GM13977 (cell line): ENCODE measurements at places on chromosomes 3 and 15.
A peak's percentile ranks its signal among the peaks of the same experiment; 100 is the strongest.

DNA sequence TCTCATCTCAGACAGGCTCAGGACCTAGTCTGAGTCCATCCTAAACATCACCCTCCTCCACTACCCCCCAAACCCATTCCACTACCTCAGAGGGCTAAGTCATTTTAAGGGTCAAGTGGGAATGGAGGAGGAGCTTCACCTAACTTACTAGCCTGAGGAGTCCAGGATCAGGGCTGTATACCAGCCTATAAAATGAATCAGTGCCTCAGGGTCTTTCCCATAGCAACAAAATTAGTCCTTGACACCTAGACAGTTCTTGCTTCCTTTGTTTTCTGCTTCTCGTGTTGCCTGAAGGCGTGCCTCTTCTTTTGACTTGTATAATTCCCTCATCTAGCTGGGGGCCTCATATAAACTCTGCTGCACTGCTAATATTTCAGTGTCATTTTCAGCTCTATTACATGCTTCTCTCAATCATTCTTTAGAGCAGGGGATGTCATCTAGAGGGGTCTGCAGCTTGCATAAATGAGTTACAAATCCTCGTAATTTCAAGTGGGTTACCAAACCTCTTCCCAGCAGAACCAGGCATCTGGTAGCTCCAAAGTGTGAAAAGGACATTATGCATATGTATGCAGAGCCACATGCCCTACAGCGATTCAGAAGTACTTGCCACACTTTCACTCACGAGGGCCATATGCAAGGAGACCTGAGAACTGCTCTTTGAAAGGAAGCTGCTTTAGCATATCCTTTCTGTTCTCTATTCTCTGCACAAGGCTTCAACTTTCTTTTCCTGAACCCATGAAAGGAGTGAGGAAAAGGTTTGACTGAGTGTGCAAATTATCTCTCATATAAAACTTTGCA, 311.7 kb upstream of the SEMA6D start:
- DNase-seq, result no peak

- peak; percentile 78 for DNase-seq
These were observed 1.6 kb downstream of the TSC22D2 start for GRCh38 chr3:150409512-150410310.

DNA sequence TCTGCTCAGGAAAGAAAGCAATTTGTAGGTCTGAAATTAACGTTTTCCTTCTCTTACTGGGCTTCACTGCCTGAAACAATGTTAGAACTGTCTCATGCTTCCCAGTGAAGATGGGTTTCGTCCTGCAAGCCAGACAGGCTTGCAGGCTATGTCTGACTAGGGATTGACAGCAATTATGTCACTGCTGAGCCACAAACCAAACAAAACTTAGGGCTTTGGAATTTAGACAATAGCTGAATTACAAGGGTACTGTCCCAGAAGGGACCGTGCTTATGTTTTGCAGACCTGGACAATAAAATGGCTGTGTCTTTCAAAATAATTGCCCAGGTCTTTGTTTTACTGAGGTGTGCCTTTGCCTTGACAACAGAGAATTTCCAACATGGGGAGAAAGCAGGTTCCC, 46.3 kb upstream of the CCDC80 start:
- DNase-seq, result no peak

- no peak for DNase-seq
These were observed 716.8 kb downstream of the NSUN3 start for GRCh38 chr3:94779699-94780098.

- DNase-seq, result no peak
These were observed 107.2 kb upstream of the GBE1 start for GRCh38 chr3:81868597-81868996.

GRCh38 chr3:24374801-24375200, 119.8 kb downstream of the THRB start:
- no peak for DNase-seq

GRCh38 chr3:193317682-193318300, 60.8 kb downstream of the ATP13A5 start:
- DNase-seq, result no peak

DNA sequence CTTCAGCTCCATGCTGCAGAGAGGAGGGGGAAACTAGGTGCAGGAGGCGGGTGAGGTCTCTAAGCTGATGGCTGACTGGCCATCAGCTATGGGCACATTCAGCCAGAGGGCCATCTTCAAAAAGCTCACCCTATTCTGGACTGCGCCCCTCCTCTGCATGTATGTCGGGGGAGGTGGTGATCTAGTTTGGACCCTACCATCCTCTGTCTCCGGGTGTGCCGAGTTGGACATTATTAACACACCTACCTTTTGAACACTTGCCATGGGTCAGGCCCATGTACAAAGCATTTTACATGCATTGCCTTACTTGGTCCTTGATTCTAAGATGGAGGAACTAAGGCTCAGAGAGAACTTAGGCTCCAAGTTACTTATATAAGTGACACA, 1.4 kb downstream of the NISCH start:
- no peak for DNase-seq

GRCh38 chr3:79555655-79556054, 212.1 kb downstream of the ROBO1 start:
- DNase-seq, result no peak

DNA sequence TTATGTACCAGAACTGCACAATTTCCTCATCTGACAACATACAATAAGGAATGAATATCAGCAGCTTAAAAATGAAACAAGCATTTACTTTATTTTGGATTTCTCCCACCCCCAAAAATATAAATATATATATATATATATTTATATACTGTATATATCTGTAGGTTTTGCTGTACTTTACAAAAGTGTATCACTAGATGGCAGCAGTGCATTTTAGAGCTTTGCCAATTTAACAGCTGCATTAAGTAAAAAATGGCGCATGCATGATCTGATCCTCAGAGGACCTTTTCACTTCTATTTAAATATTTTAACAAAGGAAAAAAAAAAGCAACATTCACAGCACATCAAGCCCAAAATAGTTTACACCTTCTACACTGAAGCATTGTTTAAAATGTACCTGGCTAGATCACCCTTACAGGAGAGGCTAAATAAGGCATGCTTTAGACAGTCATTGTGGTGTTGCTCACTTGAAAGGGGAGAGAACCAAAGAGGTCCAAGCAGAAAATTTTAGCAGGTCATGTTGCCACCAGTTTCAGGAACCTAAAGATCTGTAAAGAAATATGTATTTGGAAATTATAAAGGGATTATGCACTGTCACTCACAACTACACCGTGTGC, 72.6 kb downstream of the NPTN start:
- peak; percentile 27 for DNase-seq

DNA sequence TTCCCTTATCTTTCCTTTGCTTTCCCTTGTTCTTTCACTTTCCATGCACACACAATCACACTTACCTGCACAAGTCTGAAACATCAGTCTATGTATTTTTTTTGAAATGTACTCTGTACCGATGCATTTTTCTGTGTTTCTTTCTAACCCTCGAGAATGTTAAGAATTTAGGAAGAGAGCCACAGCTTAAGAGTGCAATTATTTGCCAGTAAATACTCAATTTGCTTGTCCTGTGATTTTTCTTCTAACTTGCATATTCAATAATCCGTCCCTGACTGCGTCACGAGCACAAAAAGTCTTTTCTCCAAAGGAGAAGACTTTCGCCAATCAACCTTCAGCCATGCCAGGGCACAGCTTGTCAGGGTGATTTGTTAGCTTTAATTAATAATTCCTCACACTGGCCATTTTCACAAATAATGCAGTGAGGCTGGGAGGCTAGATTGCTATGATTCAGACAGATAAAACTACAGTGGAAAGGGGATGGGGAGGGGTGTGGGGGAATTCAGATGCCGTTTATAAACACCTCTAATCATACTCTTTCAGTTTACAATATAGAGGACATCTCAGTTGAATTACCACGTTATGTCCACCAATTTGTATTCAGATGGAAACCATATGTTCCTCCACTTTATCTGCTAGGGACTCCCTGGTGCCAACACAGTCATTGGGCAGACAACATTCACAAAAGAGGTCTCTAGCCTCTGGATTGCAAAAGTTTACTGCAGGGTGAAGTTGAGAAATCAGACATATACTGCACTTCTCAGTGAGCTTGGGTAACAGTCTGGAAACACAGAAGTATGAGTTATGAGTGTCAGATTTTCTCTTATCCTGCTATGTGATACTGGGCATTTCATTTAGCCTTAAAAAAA, 388.0 kb downstream of the ZBTB20 start:
- no peak for DNase-seq

DNA sequence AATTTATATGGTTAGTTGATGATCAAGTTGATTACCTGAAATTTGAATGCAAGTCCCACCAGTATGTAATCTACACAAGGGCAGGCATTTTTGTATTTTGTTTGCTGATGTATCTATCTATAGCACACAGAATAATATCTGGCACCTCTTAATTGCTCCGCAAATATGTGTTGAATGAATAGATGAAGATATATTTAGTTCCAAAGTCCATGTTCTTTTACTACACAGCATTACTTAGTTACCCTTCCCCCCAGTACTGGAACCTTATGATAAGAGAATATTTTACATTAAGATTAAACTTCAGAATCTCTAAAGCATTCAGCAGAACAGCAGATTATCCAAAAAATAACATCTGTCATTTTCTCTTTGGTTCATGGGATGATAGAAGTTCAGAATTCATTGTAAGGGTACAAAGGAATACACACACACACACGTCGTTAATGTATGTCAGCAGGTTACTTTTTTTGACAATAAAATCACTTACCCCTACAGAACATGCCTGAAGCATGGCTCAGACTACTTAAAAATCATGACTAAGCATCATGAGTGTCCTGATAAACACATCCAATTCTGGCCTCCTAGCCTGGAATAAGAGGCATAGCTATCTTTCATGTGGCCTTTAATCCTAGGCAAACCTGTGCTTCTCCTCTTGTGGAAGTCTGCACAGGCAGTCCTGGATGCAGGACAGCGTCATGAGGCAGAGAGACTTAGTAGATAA, 148.9 kb upstream of the TBC1D5 start:
- no peak for DNase-seq

- no peak for DNase-seq
These were observed 3.9 kb downstream of the MST1R start for GRCh38 chr3:49899815-49900214.

- no peak for DNase-seq
These were observed 318.9 kb upstream of the IL12A start for GRCh38 chr3:159669766-159670165.

DNA sequence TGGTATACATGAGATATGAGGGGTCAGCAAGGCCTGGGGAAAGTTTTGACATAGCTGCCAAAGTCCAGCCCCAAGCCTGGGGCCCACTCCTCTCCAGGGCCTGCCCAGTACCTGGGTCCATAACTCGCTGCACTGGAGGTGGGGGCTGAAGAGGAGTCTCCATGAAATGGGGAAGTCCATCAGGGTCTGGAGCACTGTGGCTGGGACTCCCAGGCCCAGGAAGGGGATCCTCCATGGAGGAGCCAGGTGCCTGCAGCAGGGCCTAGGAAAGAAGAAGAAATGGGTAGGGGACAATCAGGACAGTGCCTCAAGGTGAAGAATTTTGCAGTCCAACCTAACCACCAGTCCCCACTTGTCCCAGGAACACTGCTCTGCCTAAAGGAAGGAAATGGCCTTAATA, 8.2 kb downstream of the GORASP1 start:
- DNase-seq, result no peak

DNA sequence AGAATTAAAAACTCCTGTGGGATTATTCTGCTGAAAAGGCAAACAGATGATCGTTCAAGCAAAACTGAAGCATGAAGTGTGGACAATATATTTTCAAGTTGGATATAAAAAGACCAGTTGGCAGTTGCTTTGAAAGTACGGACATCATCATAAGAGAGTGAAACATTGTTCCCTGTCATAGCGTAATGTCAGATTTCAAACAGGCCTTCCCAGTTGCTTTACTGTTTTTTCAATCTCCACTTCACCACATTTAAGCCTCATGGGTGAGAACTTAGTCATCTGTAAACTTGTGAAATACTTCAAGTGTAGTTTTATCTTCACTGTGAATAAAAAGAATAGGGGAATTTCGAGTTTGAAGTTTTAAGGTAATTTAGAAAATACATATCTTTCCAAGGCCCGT, 435.1 kb upstream of the CNTN3 start:
- no peak for DNase-seq

GRCh38 chr3:118755253-118755801, 279.3 kb downstream of the IGSF11 start:
- DNase-seq, result no peak

DNA sequence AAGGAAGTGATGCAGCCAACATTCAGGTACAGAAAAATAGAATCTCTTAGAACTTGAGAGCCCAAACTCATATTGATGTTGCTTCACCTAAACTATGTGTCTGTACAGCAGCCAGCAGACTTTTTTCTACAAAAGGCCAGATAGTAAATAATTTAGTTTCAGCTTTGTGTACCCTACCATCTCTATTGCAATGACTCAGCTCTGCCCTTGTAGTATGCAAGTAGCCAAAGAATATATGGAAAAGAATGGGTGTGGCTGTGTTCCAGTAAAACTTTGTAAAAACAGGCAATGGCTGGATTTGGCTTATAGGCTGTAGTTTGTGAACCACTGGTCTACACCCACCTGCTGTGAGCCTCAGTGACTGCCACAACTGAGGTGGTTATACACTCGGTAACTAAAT, 392.5 kb upstream of the RARB start:
- no peak for DNase-seq

DNA sequence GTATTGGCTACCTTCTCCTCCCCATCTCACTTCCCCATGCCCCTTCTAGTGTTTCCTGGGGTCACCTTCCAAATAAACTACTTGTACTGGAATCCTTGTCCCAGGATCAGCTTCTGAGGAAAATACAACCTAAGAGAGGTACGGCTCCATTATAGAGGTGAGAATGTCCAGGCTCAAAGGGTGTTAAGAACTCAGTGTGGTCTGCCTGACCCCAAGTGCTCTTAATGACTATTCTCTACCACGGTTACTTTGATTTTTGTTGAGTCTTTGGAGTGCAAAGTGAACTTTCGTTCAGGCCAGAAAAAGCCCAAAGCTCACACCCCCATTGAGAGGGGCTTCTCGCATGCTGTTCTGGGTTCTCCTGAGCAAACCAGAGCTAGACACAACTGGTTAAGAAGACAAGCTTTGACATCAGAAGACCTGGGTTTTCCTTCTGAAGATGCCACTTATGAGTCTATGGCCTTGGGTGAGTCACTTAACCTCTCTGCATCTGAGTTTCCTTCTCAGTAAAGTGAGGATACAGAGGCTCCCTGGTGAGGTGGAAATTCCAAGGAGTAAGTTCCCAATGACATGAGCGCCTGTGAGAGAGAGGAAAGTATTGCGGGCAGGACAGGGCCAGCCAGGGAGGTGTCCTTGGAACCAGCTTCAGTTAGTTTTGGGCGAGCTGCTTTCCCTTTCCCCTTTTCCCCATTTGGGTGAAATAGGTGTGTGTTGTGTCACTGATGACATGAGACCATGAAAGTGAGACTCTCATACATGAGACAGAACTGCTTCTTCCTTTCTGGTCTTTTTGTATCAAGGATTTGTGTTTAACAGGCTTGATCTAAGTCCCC, 475.0 kb upstream of the PROK2 start:
- DNase-seq, result peak; percentile 36

- peak; percentile 15 for DNase-seq
These were observed 7.6 kb downstream of the NSUN3 start for GRCh38 chr3:94070341-94070911.

- no peak for DNase-seq
These were observed 38.4 kb upstream of the VPS8 start for GRCh38 chr3:184773283-184774186.

- DNase-seq, result peak; percentile 13
These were observed 70.9 kb downstream of the DCUN1D1 start for GRCh38 chr3:182909318-182910040.

- DNase-seq, result peak; percentile 4
These were observed 621.5 kb upstream of the ZNF385D start for GRCh38 chr3:22372292-22373062.
